ELF-1 (cell line): ENCODE measurements at places on chromosomes 6 and 20.

DNA sequence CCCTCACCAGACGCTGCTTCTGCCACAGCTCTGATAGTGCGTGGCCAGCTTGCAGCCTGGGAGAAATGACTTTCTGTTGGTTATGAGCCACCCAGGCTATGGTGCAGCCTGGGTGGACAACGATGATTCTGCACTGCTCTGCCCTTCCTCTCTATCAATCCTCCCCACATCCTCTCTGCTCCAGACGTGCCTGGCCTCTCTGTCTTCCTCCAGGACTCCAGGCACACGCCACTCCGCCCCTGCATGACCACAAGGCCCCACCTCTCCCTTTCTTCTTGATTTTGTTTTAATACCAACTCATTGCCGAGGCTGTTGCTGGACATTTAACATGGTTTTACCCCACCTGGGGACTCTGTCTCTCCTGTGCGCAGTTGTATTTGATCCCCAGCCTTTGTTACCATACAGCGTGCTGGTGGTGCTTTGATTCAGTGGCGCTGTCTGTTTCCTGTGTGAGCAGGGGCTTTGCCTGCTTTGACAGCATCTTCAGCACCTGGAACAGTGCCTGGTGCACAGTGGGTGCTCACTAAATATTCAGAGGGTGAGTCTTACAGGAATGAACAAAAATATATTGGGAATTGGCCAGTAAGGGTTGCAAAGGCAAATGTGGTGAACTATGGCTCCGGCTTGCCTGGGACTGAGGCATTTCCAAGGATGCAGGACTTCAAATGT, 280.9 kb downstream of the CDH26 start:
- DNase-seq, result no peak

DNA sequence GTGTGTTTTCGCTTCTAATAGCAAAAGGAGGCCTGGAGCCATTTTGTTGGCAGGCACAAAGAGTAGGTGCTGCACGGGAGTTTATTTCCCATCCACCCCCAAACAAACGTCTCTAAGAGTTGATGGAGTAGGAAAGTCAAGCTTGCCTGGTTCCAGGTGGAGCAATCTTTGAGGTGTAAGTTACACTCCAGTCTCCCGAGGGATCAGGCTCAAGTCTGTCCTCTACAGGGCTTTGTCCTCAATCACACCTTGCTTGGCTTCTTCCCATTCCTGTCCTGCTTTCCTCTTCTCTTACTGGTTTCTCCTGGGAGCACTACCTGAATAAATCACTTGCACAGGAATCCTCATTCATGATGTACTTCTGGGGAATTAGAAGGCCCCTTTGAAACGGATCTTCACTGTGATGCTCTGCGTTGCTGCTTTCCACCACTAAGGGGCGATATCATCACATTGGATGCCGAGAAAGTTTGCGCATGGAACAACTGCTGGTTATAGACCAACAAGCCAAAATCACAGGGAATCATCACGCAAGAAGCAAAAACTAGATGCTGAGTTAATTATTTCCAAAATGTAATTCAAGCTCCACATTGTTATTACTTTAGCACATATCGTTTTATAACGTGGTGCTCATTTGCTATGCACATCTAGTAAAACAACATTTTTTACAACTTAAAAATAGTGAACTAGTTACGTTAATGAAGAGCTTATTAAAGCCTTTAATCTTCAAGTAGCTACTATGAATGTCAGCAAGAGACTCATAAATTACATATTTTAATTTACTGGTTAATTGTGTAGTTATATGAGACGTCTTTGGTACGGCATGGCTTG, 156.8 kb downstream of the DNAH8 start:
- DNase-seq, result peak; percentile 71

DNA sequence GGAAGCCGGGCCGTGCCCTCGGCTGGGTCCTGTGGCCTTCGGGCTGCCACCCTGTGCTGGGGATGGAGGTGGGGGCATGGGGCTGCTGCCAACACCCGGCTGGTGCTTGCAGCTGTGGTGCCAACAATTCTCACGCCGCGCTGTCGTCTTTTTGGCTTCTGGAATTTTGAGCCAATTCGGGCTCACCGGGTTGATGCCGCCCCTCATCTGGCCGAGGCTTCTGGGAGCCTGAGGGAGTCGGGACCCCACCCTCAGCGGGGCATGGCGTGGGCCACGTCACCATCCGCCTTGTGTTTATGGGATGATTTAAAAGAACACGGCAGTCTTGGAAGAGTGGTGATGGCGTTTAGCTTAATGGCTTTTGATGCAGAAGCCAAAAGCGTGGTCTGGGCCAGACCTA, 8.7 kb upstream of the NPBWR2 start:
- DNase-seq, result peak; percentile 1

DNA sequence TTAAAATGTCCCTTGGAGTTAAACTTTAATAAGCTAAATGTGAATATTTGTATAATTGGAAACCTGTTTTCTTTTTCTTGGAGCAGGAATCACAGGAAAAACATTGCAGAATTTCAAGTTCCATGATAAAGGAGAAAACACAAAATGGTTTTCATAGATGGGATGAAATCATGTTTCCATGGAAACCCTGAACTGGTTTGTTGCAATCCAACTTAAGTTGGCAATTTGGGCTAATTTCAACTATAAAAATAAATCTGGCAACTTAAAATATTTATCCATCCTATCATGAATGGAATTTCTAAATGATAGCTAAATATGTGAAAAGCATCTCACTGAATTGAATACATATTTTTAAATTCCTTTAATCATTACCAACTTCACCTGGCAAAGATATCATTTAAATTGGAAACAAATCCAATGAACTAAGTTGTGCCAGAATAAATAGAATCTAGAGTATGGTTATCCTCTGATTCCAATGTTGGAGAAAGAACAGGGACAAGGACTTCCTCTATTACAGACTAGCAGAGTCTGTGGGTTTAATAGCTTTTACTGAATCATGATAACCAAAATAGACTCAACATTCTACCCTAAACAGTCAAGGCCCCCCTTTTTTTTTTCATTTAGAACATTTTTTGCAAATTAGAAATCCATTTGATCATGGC, 33.2 kb downstream of the COL21A1 start:
- no peak for DNase-seq

DNA sequence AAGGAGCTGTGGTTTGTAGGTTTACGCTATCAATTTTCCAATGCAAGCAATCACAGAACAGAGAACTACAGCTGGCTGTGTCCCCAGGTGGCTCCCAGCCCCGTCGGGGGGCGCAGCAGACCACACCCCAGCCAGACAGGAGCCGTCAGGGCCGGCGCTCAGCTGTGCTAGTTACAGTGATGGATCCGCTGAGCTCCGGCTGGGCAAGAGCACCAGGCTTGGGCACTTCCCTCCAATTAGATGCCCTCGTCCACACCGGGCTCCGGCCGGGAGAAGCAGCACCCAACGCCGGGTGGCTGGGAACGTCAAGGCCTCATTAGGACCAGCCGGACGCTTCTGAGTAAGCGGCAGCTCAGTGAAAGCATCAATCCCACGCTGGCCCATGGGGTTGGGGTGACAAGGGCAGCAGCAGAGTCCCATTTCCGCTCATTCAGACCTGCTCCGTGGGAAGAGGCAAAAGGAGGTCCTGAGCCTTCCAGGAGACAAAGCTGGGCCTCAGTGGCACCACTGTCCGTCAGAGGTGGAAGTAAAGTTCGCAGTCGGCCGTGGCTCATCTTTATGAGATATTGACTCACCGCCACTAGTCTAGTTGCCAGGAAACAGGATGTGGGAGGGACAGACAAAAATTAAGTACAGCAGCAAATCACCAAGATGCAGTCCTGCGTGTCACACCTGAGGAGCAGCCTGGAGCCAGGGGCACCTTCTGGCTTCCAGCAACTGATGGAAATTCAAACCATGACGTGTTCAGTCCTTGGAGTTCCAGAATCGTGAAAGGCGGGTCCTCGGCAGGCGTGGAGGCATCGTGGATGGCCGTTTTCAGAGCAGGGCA, 164.1 kb downstream of the TAF4 start:
- DNase-seq, result no peak
